ENCODE measurements at places on chromosomes 3 and 15.

- DNase-seq: no peak
Observed at GRCh38 chr3:157543501-157544035, 40.4 kb upstream of the VEPH1 start.

GRCh38 chr3:174583396-174583795 is 275.7 kb upstream of the NAALADL2 start:
- DNase-seq: no peak

GRCh38 chr3:150365132-150365604 is 42.9 kb upstream of the TSC22D2 start:
- DNase-seq: no peak

DNA sequence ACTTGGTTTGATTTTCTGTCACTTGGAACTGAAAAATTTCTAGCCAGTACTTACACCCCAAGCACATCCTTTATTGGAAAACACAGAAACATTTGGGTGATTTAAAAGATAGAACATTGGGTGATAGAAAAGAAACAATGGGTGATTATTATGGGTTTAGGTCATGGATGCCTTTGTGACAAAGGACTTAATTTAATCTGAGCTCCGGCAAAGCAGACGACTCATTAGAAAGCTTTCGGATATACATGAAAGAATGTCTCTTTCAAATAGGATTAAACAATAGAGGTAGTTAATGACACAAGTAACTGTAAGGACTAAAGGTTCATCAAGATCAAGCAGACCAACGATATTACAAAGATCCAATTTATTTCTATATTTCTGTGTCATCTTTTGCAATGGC is 37.3 kb upstream of the CNTN4 start:
- DNase-seq: no peak

- DNase-seq: no peak
Observed at GRCh38 chr3:123081718-123082369, 15.0 kb downstream of the PDIA5 start.

DNA sequence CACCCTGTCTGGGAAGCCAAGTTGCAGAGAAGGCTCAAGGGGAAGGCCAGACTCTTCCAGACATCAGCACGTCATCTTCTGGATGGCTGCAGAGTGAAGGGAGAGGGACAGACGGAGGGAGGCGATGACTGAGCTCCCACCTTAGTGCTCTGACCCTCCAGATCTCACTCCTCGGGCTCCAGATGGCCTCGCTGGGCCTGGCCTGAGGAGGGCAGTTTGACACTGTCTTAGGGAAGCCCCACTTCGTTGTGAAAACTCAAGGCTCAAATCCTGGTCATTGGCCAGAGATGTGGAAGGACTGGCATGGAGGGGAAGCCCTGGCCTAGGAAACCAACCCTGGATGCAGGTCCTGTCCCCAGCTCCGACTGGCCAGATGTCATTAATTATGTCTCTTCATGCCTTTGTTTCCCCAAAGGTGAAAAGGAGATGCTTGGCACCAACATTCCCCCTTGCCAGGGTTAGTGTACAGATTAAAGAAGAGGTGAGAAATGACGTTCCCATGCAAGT is 70.4 kb downstream of the ADCY5 start:
- DNase-seq: no peak

DNA sequence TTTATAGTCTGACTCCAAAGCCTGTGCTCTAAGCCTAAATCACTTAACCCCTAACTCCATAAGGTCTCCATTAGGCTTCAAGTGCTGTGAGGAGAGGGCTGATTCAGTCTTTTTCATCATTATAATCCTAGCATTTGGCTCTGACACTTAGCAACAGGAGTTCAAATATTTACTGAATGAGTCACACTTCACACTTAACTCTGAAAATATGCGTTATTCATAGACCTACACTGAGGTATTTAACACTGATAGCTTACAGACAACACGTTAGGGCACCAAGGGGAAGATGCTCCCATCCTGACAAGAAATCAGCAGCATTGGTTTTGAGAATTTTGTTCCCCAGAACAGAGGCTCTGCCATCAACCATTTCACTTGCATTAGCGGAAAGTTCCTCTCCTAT is 53.5 kb downstream of the MSL2 start:
- DNase-seq: no peak

DNA sequence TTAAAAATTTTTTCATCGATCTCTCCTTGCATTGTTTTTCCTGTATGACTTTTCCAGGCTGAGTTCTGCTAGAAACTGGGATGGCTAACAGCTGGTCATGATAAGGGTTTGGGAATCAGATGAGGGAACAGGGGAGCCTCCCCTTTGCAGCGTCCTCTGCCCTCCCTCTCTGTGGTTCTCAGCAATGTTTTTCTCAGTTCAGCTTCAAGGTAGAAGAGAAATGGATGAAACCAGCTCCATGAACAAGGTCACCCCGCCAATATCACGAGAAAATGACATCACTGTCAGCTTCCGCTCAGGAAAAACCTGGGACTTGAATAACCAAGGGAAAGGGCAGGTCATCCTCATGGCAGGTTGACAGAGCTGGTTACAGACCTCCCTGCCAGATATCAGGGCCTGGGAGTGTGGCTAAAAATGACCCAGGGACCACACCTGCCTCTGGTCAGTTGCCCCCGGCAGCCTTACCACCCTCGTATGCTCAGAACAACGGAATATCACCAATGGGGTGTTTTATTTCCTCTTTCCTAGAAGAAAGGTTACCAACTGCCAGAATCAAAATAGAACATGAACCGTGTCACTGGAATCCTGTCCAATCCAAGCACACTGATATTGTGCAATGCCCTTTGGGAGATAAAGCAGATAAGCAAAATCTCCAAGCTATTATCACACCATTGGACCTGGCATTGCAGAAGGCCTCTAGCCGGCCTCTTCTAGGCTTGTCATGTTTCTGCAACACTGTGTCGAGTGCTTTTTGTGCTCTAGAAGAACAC is 26.1 kb downstream of the LSM3 start:
- DNase-seq: no peak

DNA sequence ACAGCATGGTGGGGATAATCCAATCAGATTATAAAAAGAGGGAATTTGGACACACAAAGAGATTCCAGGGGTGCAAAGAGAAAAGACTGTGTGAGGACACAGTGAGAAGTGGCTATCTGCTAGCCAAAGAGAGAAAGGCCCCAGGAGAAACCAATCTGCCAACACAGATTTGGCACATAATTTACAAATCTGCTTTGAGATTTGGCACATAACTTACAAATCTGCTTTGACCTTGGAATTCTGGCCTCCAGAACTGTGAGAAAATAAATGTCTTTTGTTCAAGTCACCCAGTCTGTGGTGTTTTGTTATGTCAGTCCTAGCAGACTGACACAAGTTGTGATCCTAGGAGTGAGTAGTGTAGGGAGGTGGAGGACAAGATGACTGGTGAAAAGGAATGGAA is 3.5 kb upstream of the TM4SF18 start:
- no peak for DNase-seq

DNA sequence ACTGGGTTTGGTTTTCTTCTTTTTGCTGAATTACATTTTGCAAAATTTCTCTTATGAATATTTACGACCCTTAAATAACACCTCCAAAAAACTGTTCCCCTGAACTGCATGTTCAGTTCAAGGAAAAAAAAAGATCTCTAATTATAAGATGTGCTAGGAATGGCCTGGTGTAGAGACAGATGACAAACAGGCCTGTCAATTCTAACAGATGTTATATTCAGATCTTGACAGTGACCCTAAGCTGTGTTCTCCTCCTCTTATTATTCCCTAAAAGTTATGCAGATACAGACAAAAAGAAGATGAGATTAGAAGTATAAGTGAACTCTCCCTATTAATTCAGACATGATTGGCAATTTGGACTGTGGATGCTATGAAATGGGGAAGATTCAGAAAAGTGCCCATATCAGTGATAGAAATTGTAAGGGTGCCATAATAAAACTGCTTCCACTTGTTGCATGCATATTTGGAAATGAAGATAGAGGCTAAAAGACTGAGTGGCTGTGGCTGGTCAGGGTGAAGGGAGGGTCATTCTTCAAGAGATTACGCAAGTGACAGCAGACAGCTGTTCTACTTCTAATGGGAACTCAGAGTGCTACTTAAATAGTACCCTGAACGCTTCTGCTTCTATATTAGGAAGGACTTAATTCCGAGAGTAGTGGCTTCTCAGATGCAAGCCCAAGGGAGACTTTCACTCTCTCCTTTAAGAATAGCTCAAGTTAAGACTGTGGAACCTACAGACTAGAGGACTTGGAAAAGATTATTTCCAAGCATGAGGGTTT is 75.5 kb downstream of the ADAMTS9 start:
- no peak for DNase-seq

DNA sequence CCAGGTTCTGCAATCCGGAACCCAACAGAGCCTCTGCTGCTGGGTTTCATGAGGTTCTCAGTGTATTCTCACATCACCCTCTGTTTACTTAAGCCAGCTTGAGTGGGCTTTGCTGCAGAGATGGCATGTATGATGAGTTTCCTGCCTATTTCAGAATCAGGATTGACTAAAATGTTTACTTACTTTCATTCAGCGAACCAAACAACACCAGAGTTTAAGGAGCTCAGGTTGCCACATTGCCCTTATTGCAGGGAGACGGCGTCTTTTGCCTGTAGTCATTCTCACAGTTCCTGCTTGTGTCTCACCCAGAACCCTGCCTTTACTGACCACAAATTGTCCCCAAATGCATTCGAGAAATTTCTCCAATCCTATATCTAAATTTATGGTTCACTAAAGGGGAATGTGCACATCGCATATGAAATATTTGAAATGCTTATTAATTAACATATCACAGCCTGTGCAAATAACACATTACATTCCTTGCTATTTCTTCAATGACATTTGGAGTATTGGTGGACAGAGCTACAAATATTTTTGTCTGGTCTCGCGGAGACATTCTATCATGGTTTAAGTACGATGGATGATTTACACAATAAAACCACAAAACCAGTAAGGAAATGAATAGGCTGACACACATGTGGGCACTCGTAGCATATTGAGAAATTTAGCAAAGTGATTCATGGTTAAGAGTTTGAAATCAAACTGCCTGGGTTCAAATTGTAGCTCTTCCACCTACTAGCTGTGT is 377.2 kb upstream of the CFAP20DC start:
- DNase-seq: no peak

DNA sequence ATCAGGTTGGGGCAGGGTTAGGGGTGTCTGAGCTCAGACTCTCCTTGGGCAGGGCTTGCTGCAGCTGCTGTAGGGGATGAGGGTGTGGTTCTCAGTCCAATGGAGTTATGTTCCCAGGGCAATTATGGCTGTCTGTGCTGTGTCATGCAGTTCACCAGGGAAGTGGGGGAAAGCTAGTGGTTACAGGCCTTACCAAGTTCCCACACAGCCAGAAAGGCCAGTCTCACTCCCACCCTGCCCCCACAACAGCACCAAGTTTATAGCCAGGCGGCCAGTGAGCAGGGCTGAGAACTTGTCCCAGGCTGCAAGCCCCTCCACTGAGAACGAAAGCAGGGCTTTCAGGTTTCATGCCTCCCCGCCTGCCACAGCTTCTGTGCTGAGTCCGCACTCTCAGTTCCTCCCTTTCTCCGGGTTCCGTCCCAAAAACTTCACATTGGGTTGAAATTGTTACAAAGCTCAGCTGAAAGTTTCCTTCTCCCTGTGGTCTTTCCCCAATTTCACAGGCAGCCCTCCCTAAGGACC is 19.6 kb upstream of the CPOX start:
- no peak for DNase-seq

- no peak for DNase-seq
Observed at GRCh38 chr3:114451051-114451451, 157.2 kb downstream of the TIGIT start.
